ENCODE measurements at places on chromosomes 16 and 17.

GRCh38 chr17:52170963-52171572 is 12.6 kb upstream of the CA10 start:
- DNase-seq: peak; percentile 19

- DNase-seq: no peak
Observed at GRCh38 chr16:64061621-64062020, 1060.2 kb downstream of the CDH11 start.

DNA sequence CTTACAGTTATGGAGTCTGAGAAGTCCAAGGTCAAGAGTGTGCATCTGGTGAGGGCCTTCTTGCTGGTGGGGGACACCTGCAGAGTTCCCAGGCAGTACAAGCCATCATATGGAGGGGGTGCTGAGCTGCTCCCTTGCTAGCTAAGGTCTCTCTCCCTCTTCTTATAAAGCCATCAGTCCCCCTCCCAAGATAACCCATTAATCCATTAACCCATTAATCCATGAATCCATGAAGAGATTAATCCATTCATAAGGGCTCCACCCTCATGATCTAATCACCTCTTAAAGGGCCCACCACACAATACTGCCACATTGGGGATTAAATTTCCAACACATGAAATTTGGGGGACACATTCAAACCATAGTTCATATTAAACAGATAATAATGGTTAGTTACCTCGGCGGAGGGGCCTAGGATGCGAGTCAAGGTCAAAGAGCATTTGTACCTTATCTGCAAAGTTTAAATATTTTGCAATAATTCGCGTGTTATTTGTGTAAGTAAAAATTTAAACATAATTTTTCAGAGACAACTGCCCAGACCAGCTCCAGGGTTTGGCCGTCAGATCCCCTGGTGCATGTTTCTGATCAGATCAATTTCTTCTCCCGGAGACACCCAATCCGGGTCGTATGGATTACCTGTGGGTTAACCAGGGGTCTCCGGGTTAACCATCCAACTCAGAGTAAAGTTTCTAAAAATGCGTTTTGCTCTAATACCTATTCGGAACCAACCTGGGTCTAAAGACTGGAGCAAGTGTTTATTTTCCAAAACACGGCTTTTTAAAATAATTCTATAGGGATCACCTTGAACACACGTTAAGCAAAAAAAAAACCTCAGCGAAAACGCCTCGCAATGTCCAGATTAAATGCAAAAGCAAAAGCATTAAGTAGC is 740 bp upstream of the POLR3E start:
- DNase-seq: no peak

DNA sequence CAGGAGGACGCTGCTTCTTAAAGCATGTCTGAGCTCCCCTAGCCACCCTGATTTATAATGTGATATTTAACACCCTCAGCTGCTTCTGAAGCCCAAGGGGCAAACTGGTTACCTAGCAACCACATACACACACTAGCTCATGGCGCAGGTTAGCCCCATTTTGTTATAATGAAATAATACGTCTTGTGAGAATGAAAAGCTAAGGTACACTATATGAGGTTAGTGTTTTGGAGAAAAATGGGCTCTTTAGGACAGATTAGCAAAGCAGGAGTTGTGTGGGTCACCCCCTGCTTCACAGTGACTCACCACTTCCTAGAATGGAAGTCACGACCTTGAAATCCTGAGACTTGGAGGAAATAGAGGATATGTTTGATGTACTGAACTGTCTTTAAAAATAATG is 404.8 kb upstream of the HSBP1 start:
- no peak for DNase-seq

GRCh38 chr17:35825206-35825605 is 15.9 kb downstream of the TAF15 start:
- no peak for DNase-seq

GRCh38 chr17:58341861-58342475 is 10.0 kb downstream of the SUPT4H1 start:
- no peak for DNase-seq

DNA sequence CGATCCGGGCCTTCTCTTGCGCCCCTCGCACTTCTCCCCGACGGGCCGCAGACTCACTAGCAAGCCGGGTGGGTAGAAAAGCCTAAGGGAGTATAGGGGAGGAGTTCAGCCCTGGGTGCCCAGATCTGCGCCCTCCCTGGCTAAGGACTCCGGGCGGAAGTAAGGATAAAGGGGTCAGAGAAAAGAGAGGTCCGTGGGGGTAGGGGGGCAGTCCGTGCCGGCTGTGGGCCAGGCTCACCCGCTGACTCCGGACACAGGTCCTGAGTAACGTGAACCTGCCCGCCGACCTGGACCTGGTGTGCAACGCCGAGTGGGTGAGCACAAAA is 1.8 kb downstream of the NAGS start:
- no peak for DNase-seq

GRCh38 chr17:70863436-70864248 is 694.3 kb downstream of the KCNJ2 start:
- no peak for DNase-seq

DNA sequence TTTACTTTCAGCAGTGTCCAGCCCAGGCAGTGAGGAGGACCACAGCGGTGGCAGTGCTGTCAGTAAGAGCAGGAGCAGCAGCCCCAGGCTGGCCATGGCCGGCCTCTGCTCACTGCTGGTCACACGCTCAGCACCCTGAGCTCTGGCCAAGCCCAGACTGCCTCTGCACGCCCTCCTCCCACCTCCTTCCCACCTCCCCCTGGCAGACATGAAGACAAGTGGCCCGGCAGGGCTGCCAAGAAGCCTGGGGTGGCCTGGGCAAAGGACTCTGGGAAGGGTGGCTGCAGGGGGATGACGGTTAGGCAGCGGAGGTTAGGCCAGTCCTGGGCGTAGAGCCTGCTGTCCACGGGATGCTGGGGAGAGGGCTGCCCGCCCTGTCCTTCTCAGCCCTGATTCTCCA is at the start of gene C16orf89:
TSS of gene C16orf89 (minus strand) at position 144 of the 400 bp plus-strand sequence. CDS start at position 96, 48 bp downstream.
- no peak for DNase-seq

DNA sequence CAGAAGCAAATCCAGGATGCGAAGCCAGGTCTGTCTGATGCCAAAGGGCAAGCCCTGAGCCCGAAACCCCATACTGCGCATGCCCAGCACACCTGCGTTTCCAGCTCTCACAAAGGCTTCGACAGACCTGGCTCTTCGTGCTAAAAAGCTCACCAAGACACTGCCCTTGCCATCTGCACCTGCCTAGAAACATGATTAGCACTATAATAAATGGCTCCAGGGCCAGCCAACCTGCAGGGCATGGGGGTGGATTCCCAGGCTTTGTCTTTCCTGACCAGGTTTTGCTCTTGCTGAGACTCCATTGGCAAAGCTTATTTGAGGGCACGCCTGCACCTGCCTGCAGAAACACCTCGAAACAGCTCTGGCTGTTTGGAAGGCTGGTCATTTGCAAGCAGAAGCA is 14.4 kb upstream of the PLD6 start:
- no peak for DNase-seq

GRCh38 chr17:46106966-46107644 is 86.1 kb downstream of the KANSL1 start:
- no peak for DNase-seq

GRCh38 chr17:20121359-20122253 is 112.4 kb downstream of the SPECC1 start:
- peak; percentile 41 for DNase-seq

DNA sequence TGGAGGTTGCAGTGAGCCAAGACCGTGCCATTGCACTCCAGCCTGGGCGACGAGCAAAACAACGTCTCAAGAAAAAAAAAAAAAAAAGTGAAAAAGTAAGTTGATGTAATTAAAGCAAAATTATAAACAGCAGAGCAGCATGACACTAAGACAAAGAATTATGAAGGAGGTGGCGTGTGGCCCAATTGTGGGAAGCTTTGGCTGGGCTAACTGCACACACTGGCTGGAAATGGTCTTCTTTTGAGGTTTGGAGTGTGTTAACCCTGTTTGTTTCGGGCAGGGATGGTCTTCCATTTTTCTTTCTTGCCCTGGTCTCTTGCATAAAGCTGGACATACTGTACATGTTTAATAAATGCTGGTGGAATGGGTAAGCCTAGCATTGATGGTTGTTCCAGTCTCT is 54.8 kb downstream of the RAP1GAP2 start:
- no peak for DNase-seq

GRCh38 chr16:66264311-66265047 is 102.0 kb upstream of the CDH5 start:
- no peak for DNase-seq

DNA sequence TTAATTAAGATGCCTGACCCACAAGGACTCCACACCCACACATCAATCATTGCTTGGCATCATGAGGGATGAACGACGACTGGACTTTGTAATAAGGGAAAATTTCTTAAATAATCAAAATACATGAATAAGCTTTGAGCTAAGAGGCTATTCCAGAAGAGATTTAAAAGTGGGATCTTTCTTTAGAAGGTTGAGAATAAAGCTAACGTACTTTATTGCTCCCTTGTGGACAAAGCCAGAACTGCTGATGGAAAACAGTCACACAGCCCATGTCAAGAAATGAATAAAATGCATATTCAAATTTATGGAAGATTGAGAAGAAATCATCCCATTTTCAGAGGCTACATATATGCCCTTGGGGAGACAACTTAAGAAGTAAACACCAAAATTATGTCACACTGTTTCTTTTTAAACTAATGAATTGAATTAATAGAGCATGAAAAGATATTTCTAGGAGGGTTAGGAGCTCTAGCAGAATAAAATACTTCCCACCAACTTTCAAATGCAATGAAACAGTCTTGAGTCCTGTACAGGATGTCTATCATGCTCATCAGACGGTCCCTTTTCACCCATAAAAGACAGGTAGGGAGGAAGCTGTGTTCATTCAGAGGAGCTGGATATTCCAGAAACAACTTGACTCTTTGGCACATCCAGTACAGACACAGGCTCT is 60.2 kb upstream of the PHOSPHO1 start:
- no peak for DNase-seq

- DNase-seq: no peak
Observed at GRCh38 chr17:66570447-66571195, 264.3 kb upstream of the CACNG5 start.

GRCh38 chr17:81090361-81091136 is 55.6 kb downstream of the BAIAP2 start:
- peak; percentile 51 for DNase-seq

GRCh38 chr16:29674188-29674587 is 4.8 kb upstream of the QPRT start:
- DNase-seq: peak; percentile 62

GRCh38 chr17:2398182-2398581 is 2.7 kb downstream of the MNT start:
- no peak for DNase-seq

DNA sequence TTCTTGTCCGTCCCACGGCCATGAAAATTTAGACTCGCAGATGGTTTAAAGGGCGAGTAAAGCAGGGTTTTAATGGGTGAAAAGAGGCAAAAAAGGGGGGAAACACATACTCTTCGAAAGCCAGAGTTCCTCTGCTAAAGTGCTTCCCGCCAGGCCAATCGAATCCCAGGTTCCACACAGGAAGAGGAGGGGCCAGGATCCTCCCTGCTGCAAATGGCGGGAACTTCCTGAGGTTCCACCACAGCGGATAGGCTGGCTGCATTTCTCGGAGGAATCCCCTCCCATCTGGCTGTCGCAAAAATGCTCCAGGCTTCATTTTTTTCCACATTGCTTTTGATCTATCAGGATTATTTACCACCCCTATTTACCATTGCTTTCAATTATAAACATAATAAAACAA is 670.1 kb upstream of the CA10 start:
- no peak for DNase-seq

DNA sequence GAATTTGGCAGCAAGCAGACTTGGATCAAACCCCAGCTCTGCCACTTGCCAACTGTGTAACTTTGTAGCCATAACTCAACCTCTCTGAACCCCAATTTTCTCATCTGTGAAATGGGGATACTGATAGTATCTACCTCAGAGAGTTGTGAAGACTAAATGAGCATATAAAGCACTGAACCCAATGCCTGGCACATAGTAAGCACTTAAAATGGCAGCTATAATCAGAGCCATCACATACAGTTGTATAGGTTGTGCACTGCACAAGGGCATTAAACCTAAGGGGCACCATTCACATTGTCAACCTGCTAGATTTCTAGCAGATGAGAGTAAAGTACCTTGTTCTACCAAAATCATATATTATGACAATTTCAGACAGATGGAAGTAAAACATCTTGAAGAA is 10.6 kb upstream of the CPNE2 start:
- DNase-seq: no peak

GRCh38 chr16:51755577-51756355 is 604.7 kb upstream of the SALL1 start:
- DNase-seq: no peak

DNA sequence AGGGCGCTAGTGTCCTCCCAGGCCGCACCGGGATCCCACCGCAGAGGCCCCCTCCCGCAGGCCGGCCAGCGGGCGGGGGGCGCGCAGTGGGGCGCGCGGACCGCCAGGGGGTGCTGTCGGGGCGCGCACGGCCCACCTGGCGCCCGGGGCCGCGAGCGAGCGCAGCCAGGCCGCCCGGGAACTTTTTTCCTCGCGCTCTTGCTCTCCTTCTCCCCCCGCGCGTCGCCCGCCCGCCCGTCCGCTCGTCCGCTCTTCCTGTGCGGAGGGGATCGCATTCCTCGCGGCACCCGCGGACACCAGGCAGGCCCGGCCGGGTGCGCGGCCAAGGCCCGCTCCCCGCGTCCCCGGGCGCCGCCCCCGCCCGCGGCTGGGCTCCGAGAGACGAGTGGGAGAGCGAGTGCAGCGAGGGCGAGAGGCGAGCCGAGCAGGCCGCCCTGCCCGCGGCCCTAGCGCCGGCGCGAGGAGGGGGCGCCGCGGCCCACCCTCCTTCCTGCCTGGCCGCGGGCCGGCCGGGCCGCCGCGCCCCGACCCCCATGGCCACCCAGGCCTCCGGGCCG is at the start of gene RAI1:
TSS of gene RAI1 (plus strand) at position 272 of the 557 bp plus-strand sequence. CDS start 111,491 bp downstream, outside the sequence.
- DNase-seq: peak; percentile 91

DNA sequence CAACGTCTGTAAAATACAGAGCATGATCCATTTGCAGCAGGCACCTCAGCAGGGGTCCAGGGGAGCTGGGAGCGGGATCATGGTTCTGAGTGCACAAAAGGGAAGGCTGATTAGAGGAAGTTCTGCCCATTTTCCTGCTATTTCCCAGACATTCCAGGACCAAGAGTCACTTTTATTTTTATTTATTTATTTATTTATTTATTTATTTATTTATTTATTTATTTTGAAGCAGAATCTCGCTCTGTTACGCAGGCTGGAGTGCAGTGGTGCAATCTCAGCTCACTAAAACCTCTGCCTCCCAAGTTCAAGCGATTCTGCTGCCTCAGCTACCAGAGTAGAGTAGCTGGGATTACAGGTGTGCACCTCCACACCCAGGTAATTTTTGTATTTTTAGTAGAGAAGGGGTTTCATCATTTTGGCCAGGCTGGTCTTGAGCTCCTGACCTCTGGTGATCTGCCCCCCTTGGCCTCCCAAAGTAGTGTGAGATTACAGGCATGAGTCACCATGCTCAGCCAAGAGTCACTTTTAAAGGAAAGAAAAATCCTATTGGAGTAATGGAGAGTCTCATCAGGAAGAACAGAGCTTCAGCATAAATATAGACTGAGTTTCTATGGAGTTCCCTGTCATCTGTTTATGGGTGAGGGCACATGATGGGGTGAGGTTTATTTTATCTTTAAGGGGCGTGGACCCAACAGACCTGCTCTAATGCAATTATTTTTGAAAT is 355.2 kb downstream of the HAPSTR1 start:
- no peak for DNase-seq

All from large intestine (tissue), 12 donors.